NCI-H510A (cell line): ENCODE measurements at places on chromosomes 6 and 20.

DNA sequence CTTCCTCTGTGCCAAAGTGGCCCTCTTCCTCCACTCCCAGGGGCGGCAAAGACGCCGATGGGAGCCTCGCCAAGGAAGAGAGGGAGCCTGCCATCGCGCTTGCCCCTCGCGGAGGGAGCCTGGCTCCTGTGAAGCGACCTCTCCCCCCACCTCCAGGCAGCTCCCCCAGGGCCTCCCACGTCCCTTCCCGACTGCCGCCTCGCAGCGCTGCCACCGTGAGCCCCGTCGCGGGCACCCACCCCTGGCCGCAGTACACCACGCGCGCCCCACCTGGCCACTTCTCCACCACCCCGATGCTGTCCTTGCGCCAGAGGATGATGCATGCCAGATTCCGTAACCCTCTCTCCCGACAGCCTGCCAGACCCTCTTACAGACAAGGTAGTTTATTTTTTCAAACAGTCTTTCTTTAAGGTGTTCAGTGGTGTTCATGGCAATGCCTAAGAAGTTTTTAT lies 64.9 kb downstream of the FNDC1 start:
- DNase-seq: no peak

GRCh38 chr6:139753198-139753861 lies 378.9 kb upstream of the CITED2 start:
- no peak for DNase-seq

DNA sequence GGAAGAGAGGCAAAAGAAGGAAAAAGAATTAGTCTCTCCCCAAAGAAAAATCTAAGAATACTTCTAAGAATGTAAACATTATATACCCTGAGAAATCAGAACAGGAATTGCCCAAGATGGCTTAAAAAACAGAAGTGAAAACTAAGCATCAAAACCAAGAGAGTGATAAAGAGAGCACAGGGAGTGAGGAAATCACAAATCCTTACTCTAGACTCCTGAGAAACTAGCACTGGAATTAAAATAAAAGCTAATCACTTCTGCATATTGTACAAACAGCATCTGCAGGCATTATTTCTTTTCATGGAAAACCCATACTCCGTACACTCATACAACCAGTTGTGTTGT lies 285.7 kb downstream of the BTBD9 start:
- no peak for DNase-seq

DNA sequence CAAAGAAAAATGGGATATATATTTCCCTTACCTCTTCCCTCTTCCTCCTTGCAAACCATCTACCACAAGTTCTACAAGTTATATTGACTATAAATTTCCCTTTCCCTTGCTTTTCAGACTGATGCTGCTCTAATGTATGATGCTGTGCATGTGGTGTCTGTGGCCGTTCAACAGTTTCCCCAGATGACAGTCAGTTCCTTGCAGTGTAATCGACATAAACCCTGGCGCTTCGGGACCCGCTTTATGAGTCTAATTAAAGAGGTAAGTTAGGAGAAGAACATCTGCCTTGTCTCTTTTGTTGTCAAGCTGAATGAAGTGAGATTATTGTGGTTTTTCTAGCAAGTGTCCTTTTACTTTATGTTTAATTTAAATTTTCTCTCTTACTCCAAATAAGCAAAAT lies 406.0 kb downstream of the GRIK2 start:
- DNase-seq: no peak

- DNase-seq: no peak
These were observed 86.2 kb downstream of the CFAP61 start for GRCh38 chr20:20138301-20139064.

GRCh38 chr20:37162646-37163045 lies 16.5 kb upstream of the RPN2 start:
- no peak for DNase-seq

GRCh38 chr20:50305636-50306477 lies 115.2 kb downstream of the CEBPB start:
- peak; percentile 68 for DNase-seq

GRCh38 chr6:106513808-106514582 lies 115.3 kb downstream of the RTN4IP1 start:
- DNase-seq: no peak

GRCh38 chr6:163200289-163200688 lies 214.2 kb upstream of the QKI start:
- DNase-seq: no peak

DNA sequence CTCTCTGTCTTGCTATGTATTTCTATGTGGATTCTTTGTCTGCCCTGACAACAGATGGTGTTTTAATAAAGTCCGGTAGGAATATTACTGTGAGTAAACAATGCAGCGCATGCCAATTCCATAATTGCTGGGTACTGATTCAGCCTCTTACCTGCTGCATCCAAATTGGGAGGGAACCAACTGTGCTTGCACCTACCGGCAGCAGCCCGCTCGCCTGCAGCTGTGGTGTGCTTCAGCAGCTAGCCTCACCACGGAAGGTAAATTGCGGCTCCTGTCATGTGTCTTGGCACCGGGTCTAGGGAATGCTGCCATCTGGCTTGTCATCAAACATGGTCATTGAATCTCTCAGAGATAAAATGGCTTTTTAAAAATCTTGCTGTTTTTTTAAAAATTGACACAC lies 704.8 kb upstream of the SLC35B3 start:
- DNase-seq: no peak

GRCh38 chr6:33933101-33933500 lies 129.3 kb upstream of the MLN start:
- DNase-seq: no peak

DNA sequence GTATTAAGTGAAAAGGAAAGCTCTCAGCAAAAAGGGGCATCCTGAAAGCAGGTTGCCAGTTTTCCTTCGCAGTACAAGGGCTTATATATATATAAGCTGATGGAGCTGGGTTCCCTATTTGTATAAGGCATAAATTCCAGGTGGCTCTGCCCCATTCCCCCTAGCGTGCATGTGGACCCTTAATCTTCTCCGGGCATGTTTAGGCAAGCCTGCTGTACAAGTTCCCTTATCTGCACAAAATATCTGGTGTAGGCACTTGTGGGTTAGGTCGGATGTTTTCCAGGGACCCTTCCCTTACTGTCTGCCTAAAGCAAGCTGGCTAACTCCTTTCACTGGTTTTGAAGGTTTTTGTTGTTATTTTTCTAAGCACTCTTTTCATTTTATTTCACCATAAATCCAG lies 140.7 kb downstream of the FUT9 start:
- no peak for DNase-seq

DNA sequence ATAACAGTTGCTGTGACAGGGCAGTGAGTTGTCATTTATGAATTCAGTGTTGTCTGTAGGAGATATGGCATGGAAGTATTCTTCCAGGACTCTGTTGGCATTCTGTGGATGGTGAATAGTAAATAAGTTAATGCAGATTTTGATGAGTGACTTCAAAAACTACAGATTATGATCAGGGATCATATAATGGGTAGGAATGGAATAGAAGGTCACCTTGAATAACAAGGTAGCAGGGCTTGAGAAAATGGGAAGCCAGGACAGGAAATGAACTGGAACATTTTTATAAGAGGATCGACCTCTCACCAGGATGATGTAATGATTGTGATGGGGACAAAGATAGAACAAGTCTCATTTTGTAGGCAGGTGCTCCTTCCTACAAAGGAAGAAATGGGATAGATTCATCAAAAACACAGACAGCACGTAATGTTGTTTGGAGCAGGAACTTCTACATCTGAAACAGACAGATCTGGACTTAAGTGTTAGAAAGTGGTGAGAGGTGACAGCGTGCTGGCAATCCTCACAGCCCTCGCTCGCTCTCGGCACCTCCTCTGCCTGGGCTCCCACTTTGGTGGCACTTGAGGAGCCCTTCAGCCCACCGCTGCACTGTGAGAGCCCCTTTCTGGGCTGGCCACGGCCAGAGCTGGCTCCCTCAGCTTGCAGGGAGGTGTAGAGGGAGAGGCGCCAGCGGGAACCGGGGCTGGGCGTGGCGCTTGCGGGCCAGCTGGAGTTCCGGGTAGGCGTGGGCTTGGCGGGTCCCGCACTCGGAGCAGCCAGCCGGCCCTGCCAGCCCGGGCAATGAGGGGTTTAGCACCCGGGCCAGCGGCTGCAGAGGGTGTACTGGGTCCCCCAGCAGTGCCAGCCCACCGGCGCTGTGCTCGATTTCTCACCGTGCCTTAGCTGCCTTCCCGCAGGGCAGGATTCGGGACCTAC lies 30.8 kb upstream of the SSR1 start:
- DNase-seq: no peak

DNA sequence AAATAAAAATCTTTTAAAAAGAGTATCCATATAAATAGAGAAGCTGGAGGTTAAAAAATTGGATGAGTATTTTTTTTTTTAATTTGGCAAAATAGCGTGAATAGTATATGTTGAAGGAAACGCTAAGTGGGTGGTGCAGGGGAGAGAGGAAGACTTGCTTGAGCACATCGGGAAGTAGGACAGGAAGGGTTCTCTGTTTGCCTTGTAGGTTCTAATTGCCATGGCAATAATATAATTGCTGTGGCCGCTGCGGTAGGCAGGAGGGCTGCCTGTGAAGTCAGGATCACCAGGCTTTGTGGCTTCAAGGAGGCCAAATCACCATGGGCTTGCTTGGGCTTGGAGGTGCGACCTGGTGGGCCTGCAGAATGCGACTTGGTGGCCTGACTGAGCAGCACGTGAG lies 35.1 kb downstream of the IGF2R start:
- no peak for DNase-seq

DNA sequence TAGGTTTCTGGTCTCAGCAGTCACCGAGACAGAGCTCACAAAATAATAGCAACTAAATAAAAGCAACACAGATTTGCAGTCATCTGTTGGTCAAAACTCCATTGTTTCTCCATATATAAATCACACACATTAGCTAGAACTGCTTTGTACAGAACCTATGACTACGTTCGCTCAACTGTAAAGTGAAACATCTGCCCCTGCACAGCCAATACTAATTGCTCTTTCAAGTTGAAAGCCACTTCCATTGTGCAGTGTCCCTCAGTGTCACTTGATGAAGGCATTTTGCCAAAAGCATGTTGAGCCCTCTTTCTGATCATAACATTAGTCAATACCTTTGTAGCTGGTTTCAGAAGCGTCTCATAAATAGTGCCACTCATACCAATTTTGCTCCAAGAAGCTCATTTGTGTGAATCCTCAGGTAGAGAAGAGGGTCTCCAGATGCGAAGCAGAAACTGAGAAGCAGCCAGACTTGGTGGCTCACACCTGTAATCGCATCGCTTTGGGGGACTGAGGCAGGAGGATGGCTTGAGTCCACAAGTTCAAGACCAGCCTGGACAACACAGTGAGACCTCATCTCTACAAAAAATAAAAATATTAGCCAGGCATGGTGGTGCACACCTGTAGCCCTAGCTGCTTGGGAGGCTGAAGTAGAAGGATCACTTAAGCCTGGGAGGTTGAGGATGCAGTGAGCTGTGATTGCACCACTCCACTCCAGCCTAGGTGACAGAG lies 68.9 kb downstream of the PERP start:
- DNase-seq: no peak

GRCh38 chr6:168590406-168590805 lies 149.4 kb downstream of the SMOC2 start:
- DNase-seq: no peak

DNA sequence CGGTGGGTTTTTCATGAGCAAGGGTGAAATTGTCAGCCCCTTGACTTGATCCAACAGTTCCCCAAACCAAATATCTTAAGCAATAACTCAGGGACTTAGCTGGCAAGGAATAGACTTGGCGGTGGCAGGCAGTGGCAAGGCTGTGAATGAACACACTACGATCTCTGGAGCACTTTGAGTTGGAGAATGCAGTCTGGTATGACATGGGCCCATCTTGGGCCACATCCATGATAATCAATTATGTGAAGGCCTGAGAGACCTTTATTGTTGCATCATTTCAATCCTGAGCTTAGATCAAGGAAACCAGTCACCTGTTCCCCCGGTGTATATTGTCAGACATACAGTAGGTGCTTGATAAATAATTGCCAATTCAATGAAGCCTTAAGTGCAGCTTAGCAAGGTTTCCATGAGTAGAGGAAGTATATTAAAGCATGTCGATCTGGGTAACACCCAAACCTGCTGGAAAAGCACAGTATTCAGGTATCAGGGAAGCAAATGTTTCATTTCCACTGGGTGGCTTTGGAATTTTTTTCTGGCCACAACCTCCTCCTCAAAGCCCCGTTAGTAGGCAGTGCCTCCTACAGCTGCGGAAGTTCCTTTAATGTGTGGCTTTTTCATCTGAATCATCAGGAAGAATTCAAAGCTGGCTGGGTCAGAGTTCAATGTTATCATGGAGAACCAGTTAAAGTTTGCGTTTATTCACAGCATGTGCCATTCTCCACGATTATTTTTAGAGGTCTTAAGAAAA lies 10.2 kb downstream of the CASS4 start:
- no peak for DNase-seq

DNA sequence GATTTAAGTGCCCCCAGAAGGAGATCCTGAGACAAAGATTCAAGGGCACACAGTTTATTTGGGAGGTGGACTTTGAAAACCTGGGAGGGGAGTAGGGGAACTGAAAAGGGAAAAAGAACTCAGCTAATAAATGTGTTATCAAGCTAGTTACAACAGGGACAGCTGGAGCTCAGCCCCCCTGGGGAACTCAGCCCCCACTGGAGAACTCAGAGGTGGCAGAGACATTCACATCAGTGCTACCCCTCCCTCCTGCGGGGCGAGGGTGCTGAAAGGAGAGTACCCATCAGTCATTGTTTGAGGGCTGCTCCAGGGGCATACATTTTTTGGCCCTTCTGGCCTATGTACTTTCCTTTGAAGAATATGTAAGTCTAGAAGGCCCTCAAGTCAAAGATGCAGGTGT lies 101.4 kb downstream of the LRFN2 start:
- no peak for DNase-seq

GRCh38 chr6:8674126-8674525 lies 238.8 kb upstream of the SLC35B3 start:
- DNase-seq: no peak

- no peak for DNase-seq
These were observed 185.7 kb downstream of the BACH2 start for GRCh38 chr6:90110971-90111370.

DNA sequence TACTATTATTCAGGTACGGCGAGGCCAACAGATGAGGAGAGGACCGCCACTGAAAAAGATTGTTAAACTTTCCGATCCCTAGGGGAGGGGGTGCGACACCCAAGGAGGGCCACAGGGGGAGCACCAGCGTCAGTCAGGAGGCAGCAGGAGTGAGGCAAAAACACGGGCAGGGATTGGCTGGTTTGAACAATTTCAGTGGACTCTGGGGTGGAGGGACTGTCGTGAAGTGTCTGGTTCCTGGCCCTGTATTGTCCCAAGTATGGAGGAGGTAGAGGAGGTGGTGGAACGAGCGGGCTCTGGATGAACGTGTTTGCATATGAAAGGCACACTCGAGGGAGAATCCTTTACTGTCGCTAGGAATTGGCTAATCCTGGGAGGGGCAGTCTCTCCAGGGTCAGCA lies 32.5 kb upstream of the MCUR1 start:
- no peak for DNase-seq

- DNase-seq: no peak
These were observed 66.1 kb upstream of the GLP1R start for GRCh38 chr6:38982470-38982869.

DNA sequence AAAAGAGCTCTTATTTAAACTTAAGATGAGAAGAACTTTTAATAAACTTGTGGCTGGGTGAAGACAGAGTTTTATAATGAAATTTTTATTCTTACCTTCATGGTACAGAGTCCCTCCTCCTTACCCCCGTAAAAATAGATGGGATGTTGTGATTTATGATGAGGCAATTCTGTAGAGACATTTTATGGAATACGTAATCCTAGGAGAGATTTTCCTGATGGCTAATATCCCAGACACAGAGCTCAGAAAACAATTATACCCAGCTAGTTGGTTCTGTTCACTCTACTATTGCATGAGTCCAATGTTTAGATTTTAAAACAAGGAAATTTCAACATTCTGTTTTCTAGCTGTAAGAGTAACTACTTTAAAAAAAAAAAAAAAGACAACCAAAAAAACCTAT lies 43.4 kb downstream of the MTHFD1L start:
- DNase-seq: no peak

- no peak for DNase-seq
These were observed 41.9 kb upstream of the PLN start for GRCh38 chr6:118506071-118506638.
